Bronchial epithelial cell (primary cell): ENCODE measurements at places on chromosomes 6 and 20.

GRCh38 chr20:4007383-4008025 lies 7.9 kb downstream of the RNF24 start:
- no peak for DNase-seq

- no peak for DNase-seq
Observed at GRCh38 chr20:36234771-36235320, 1.4 kb upstream of the AAR2 start.

- no peak for DNase-seq
Observed at GRCh38 chr20:62363920-62364851, 2.9 kb downstream of the LAMA5 start.

GRCh38 chr20:16744178-16744807 lies 3.9 kb upstream of the OTOR start:
- no peak for DNase-seq
